ENCODE measurements at places on chromosomes 2 and 18.

DNA sequence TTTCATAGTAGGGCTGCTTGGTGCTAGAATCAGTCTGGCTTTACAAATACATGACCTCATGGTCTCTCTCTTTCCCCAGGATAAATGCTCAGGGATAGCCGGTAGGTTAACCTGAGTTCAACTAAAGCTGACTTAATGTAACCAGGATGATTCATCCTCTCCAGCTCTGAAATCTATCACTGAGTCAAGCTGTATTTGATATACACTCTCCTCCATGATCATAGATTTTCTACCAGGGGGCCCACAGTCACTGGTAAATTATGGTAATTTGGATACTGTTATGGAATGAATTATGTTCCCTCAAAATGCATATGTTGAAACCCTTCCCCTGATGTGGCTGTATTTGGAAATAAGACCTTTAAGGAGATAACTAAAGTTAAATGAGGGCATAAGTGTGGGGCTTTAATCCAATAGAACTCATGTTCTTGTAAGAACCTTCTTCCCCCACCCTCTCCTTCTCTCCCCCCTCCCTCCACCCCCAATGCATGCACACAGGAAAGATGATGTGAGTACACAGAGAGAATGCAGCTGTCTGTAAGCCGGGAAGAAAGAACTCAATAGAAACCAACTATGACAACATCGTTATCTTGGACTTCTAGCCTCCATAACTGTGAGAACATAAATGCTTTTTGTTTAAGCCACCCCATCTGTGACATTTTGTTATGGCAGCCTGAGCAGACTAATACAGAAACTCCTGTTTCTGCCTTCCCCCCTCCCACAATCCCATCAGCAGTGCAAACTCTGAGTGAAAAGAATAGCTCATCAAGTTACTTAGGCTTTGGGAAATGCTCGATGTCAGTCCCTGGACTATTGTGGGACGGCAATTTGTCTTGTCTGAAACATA, 134.9 kb upstream of the KYNU start:
- no peak for DNase-seq

DNA sequence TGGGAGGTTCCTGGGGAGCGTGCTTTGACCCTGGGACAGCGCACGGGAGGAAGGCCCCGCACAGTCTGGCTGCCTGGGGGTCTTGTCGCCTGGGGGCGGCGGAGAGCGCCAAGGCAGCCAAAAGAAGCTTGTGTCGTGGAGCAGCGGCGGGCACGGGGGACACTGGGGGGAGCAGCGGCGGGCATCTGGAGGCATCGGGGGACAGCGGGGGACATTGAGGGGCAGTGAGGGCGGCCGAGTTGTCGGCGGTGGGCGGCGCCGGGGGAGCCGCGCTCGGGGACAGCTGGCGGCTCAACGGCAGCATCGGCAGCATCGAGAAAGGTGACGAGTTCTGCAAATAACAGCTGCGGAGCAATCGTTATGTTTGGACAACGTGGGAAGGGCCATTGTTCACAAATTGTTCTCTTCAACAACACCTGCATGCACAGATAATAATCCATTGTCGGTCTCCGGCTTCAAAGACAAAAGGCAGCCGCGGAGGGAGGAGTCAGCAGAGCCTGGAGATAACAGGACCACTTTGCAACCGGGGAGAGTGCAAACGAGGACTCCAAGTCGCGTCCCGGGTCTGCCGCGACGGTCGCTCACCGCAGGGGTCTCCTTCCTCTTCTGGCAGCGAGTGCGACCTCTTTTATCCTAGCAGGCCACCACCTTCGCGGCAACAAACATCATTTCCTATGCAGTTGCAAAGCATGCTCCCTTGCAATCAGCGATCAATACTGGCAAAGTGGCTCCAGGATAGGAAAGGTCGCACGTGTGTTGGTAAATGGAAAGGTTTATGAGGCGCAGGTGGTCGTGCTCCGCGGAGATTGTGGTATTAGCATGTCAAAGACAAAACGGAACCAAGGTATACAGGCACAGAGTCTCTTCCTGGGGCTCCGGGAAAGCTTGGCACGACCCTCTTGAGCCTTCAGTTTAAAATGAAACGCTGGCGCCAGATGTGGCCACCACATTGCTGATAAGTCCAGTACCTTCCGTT, 132.3 kb upstream of the DLX2 start:
- DNase-seq: peak; percentile 94

GRCh38 chr2:106025796-106026195, 168.3 kb downstream of the UXS1 start:
- no peak for DNase-seq

GRCh38 chr2:173205375-173205774, 129.7 kb downstream of the MAP3K20 start:
- no peak for DNase-seq

GRCh38 chr2:55478610-55479304, 40.8 kb upstream of the CFAP36 start:
- no peak for DNase-seq

GRCh38 chr2:204150721-204151120, 214.2 kb downstream of the ICOS start:
- DNase-seq: no peak

DNA sequence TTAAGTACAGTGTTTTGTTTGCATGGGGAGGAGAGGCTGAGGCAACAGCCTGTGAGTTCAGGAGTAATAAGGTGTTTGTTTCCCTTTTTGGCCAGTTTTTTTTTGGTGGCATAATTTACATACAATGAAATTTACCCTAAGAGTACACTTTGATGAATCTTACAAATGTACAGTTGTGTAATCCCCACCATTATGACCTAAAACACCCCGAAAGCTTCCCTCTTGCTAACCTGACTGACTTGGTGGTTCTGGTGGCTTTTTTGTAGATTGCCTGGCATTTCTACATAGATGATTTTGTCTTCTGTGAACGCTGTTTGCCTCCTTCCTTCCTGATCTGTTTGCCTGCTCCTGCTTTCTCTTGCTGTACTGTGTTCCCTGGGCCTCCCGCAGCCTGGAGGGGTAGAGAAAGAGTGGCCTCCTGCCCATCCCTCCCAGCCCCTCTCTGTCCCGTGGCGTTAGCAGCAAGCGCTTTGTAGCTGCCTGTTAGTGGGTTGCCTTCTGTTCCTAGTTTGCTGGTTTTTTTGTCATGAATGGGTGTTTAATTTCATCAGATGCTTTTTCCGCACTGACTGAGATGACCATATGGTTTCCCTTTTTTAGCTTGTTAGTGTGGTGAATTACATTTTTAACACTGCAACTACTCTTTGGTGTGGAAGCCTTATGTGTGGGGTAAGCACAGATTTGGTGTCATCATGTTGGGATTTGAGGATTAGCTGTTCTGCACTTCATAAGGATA, 32.1 kb downstream of the ASAP2 start:
- DNase-seq: no peak

- DNase-seq: no peak
Measured at GRCh38 chr2:45124456-45124855, 115.2 kb upstream of the SIX2 start.

- DNase-seq: peak; percentile 15
Measured at GRCh38 chr2:1800716-1801388, 56.5 kb upstream of the PXDN start.

Measured in common myeloid progenitor, CD34-positive (primary cell).